OCI-M1 (cell line): ENCODE measurements at places on chromosomes 13 and 19.
A peak's percentile ranks its signal among the peaks of the same experiment; 100 is the strongest.

- no peak for DNase-seq
Observed at GRCh38 chr13:77930430-77930829, 11.8 kb upstream of the EDNRB start.

DNA sequence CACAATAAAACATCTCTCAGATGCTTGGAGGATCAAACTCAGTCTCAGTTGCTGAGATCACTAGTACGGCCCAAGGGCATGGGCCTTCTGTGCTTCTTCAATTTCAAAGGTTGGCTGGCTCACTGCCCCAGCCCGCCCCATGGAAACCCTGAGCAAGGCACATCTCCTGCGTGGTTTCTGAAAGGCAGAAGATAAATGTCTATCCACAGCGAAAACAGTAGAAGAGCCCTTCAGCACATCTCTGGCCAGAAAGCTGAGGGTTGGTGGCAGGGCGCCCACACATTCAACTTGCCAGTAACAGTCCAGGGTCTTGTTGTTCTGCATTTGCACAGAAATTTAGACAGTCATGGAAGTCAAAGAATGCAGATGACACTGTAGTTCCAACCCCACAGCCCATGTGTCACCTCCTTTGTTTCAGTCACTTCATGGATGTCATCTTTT is 24.0 kb upstream of the KATNAL1 start:
- DNase-seq: no peak

GRCh38 chr13:30690282-30691188 is 44.8 kb upstream of the ALOX5AP start:
- DNase-seq: peak; percentile 28

DNA sequence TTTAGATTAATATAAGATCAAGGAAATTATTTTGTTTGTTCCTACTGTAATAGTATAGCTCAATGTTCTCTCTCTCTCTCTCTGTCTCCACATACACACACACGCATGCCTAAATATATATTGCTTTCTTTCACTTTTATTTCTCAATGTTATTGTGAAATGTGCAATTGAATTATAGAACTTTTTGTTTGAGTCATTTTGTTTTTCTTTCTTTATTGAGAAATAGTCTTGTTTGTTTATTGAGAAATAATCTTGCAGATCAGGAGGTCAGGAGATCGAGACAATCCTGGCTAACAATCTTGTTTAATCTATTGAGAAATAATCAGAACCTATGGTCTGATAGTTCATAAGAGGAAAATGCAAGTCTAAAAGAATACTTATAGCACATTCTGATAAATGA is 1581.3 kb downstream of the EFNB2 start:
- DNase-seq: no peak

GRCh38 chr13:34933349-34933748 is 8.7 kb upstream of the NBEA start:
- DNase-seq: no peak

DNA sequence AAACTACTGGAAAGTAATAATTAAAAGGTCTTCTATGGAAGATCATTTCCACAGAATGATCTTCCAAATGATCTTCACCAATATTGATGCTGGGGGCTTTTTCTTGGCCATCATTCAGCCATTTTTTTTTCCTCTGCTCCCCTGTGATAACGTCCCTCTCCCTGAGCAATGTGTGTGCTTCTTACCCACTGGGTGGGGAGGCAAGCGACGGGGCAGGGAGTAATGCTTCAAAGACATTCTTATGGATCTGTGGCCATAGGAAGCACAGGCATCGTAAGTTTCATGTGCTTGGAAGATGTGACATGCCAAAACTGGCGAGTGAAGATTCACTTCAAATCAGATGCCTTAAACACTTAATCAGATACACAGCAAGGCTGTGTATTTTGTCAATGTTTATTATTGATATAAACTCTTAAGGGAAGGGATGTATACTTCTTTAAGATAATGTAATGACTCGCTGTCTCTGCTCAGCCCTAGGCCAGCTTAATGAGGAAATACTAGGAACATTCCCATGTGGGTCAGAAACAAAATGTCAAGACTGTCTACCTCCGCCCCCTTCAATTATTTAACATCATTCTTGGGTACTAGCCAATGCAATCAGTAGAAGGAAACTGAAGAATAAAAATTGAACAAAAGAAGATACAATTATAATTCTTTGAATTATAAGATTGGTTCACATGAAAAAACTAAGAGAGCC is 34.1 kb upstream of the SERPINE3 start:
- no peak for DNase-seq

DNA sequence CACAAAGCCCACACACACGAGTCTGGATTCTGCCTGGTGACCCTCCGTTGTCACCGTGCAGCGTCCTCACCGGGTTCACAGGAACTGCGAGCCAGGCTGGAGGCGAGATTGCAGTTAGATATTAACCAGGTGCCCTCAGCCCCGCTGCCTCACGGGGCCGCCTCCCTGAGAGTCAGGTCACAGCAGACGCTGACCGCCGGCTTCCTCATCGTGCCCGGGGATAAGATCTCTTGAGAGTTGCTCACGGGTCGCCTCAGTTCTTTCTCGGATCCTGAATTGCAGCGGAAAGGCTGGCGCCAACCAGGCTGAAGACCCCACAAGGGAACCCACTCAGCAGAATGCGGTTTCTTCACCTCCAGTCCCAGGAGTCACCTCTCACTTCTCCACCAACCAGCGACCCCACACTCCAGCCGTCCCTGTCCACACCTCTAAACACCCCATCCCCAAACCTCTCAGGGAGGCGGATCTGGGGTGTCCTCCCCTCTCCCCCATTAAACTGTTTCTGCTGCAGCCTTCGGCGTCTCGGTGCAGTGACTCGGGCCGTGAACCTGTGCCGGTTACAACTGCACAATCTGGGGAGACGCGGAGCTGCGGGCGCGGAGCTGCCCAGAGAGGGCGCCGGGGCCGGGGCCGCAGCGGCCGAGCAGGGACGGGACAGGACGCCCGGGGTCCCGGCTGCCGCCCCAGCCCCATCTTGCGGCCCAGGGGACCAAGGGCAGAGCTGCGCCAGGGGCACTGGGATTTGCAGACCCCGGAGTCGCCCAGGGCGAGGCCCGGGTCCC is 591 bp downstream of the ZNF823 start:
- DNase-seq: peak; percentile 82

DNA sequence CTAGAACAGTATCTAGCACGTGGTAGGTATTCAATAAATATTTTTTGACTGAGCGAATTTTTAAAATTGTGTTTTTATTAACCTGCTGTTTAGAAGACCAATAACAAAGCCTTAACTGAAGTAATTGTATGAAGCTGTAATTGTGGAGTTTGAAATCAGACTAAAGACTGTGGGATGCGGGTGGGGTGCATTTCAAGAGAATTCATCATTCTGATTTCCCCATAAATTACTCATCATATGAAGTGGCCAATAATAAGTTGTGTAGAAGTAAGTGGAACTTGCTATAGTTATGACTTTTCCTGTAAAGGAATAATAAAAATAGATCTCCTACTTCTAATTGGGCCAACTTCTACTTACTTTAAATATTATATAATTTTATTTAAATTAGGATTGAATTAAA is 449.3 kb downstream of the PCDH9 start:
- no peak for DNase-seq

GRCh38 chr13:35764326-35765015 is 288.0 kb upstream of the MAB21L1 start:
- peak; percentile 36 for DNase-seq

GRCh38 chr19:8552810-8553209 is 24.4 kb downstream of the MYO1F start:
- peak; percentile 69 for DNase-seq

DNA sequence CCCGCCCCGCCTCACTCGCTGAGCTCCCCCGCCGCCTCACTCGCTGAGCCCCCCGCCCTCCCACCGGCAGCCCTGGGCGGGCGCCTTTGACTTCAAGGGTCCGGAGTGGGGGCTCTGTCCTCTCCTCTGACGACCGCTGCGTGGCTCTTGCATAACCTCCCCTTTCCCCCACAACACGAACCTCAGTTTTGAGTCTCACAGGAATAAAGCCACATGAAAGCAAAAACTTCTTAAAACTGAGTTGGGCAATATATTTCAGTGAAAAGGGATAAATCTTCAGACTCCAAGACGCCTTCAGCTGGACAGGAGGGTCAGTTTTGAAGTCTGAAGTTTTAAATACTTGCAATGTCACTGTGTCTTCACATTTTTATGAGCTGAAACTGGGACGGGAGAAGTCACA is 70.6 kb upstream of the C13orf46 start:
- DNase-seq: peak; percentile 44

DNA sequence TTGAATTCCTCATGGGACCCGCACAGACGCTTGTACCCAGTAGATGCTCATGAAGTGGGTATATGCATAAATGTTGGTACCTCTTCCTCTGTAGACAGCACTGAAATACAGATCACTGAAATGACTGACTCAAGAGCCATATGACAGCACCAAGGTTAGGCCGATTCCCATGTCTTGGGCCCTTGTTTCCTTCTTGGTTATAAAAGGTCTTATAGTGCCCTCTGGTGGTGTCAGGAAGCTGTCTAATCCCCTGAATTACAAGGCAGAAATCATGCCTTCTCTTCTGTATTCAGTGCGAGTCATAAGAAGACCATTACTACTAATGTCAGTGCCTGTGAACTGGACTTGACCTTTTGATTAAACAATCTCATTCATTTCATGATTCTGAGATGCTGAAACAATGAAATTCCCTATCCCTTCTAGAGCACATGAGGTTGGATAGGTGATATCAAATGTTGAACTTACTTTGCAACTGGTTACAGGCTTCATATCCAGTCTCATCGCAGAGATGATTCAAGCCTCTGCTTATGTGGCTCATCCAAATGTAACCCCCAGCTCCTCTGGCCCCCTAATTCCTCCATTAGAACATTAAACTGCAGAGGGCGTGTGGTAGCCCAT is 59.7 kb downstream of the SPATA13 start:
- DNase-seq: peak; percentile 81
